AG08395 (cell line): ENCODE measurements at places on chromosomes 11 and 22.
A peak's percentile ranks its signal among the peaks of the same experiment; 100 is the strongest.

DNA sequence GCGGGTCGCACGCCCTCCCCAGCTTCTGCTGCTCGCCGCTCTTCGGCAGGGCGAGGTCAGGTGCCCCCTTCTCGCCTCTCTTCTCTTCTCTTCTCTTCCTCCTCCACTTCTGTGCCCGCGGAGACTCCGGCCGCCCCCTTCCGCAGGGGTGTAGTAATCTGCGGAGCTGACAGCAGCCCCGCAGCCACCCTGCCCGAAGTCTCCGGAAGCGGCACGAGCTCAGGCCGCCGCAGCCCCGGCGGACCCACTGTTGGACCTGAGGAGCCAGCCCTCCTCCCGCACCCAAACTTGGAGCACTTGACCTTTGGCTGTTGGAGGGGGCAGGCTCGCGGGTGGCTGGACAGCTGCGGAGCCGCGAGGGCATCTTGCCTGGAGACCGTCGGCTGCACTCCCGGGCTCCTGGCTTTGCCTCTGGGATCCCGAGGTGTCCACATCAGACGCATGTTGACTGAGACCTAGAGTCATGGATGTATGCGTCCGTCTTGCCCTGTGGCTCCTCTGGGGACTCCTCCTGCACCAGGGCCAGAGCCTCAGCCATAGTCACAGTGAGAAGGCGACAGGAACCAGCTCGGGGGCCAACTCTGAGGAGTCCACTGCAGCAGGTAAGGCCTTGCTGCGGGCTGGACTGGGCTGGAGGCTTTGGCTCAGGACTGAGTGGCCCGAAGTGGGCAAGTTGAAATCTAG lies 486 bp downstream of the STIM1 start:
- DNase-seq = no peak

DNA sequence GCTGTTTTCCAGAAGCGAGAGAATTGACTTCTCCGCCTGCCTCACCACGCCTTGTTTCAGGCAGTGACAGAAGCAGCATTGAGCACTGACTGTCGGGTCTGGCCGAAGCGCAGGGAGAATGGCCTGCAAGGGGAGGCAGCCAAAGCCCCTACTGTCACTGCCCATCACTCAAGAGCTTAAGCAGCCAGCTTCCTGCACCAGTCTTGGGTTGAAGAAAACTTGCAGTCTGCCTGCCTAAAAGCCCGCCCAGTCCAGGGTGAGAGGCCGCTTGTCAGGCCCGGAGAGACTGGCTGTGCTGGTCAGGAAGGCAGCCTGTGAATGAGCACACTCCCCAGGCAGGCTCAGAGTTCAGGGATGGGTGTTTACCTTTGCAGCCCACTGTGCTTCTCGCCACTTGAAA lies 108.3 kb downstream of the PKNOX2 start:
- no peak for DNase-seq

GRCh38 chr22:39437791-39438704 lies 18.8 kb upstream of the MGAT3 start:
- DNase-seq = no peak

DNA sequence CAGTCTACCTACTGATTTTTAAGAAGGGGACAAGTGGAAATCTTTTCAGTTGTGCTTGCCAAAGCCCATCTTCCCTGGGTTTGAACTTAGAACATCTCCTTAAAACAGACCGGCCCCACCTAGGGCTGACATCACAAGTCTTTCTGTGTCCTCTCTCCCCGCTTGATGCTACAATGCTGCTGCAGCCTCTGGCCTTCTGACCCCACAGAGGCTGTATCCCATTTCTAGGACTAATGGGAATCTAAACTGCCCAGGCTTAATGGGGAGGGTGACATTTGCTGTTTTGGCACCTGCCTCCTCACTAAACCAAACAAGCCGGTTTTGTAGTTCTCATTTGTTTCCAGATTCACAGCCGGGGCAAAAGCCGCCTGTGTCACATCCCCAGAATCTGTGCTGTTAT lies 121.3 kb upstream of the CADM1 start:
- DNase-seq = no peak

GRCh38 chr11:67627441-67627811 lies 2.3 kb downstream of the NUDT8 start:
- DNase-seq = no peak

DNA sequence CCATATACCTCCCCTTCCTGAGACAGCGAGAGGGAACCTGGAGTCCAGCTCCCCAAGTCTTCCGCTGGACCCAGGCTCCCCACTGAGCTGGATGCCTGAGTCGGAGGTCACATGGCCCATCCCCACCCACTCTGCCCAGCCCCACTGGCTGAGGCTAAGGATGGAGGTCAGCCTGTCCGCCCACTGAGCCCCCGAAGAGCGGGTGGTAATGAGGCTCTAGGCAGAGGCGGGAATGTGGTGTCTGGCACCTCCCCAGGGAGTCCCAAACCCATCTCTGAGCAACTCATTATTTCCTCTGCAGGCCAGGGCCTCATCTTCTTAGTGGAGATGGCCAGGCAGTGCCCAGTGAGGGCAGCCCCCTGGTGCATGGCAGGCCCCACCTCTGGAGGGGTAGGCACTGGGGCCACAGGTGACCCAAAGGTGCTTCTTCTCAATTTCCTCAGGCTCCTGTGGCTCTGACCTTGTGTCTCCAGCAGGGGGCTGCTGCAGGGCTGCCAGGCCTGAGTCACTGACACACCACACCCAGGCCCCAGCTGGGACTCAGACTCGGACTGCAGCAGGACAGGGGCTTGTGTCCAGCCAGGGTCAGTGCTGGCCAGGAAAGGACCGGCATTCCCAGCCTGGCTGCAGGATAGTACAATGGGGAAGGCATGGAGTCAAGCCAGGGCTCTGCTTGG lies 10.2 kb upstream of the PDE2A start:
- peak; percentile 91 for DNase-seq

DNA sequence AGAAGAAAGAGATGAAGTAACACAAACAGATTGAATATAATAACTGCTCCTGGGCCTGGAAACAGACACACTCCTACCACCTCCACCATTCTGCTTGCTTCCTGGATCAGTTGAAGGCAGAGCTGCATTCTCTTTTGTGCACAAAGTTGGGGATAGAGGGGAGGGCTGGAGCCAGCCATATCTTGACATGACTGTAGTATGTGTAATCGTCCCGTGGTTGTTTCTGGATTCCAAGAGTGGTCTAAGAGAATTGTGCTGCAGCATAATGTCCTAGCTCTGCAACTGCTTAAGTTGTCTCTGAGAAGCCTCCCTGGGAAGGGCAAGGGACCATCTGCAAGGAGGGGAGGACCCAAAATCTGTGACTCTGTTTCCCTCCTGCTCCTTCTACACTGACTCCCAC lies 3.2 kb downstream of the CRY2 start:
- peak; percentile 29 for DNase-seq
